ENCODE measurements at places on chromosomes 4 and X.

DNA sequence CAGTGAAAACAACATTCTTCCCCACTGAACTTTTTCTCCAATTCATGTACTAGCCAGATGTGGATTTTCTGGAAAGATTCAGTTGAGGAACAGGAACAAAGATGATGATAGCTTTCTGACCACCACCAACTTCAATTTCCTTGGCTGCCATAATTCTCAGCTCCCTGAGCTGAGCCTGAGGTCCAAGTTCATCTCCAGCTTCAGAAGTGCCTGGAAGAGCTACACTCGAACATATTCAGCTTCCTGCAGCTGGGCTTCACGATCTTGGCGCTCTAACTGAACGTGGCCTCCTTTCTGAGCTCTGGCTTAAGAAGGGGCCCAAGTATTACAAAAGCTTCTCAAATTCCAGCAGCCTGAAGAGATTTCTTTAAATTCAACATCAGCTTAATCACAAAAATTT, 83.9 kb downstream of the QDPR start:
- no peak for DNase-seq

DNA sequence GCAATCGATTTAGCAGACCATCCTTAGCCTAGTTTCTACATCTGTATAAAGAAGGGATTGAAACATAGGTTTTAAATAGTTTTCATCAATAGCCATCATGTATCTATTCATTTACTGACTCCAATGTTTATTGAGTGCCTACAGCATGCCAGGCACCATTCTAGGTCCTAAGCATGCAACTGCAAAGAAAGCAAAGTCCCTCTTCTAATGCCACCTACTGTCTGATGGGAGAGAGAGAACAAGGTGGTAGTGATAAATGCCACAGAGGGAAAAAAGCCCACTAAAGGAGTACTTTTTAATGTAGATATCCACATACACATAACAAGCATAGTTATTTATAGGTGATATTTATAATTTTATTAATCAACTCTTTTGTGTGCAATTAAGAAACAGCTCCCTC, 67.6 kb upstream of the PPARGC1A start:
- no peak for DNase-seq

DNA sequence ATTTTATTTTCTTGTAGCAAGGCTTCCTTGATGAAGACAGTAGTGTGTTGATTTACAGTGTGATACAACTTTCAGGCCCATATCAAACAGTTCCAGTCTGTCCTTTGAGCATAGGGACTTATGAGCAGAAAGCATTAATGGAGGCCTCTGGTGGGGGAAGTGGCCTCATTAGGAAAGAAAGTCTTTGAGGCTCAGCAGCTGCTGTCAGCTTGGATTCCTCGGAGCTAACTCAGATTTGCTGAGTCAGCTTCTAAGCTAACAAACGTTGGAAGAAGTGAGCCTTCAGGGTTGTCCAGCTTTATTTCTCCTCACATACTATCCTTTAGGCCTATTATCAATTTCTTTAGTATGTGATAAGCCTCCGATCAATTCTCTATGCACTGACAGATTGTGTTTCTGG, 15.8 kb upstream of the SFRP2 start:
- DNase-seq: no peak

- no peak for DNase-seq
Measured at GRCh38 chr4:2648159-2648814, 107.8 kb downstream of the TNIP2 start.

GRCh38 chr4:82706349-82707000, 92.1 kb downstream of the SCD5 start:
- no peak for DNase-seq

All from NT2/D1 (cell line).